ENCODE measurements at places on chromosomes 7 and 10. TPM values are rescaled to one million over a fixed set of nuclear protein-coding genes. Genes with fewer than 3 reads are reported as not detected.
A peak's percentile ranks its signal among the peaks of the same experiment; 100 is the strongest.

- no peak for DNase-seq
Observed at GRCh38 chr7:99030457-99030856, 113.5 kb downstream of the SMURF1 start.

CYP2C19 gene
- total RNA-seq: not detected

- DNase-seq: peak; percentile 90
Observed at GRCh38 chr10:72250666-72251065, 23.1 kb upstream of the DDIT4 start.

- DNase-seq: no peak
Observed at GRCh38 chr10:119115926-119116325, 12.0 kb downstream of the DENND10 start.

KLF14 gene
- under 0.01 TPM for total RNA-seq

MAPK8 gene
- 24.4 TPM for total RNA-seq

LIPF gene
- not detected for total RNA-seq

APBB1IP gene
- total RNA-seq: 3.1 TPM

GRCh38 chr7:6433784-6434615, 13.8 kb downstream of the DAGLB start:
- no peak for DNase-seq

GRCh38 chr10:44589181-44589943, 204.5 kb upstream of the CXCL12 start:
- no peak for DNase-seq

DNA sequence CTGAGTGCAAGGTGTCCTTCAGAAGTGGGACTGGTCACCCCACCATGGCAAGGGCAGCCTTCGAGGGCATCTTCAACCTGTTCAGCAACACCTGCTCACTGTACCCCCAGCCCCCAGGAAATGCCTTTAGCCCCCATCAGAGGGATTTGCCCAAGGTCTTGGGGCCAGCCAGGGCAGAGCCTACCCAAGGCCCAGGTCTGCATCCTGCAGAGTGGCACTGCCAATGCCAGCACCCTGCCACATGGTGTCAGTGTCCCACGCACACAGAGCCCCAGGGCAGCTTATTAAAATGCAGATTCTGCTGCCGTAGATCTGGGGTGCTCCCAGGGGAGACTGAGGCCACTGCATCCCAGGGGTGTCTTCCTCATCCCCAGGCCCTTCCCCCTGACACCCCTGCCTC, 106.2 kb upstream of the KCTD7 start:
- no peak for DNase-seq

SCIN gene
- total RNA-seq: 0.17 TPM

- DNase-seq: no peak
Observed at GRCh38 chr10:58217612-58218011, 50.1 kb downstream of the IPMK start.

KCNMA1 gene
- 103 TPM for total RNA-seq

GRCh38 chr7:158431941-158432347, 155.7 kb downstream of the PTPRN2 start:
- peak; percentile 97 for DNase-seq
